Renal pelvis (tissue), 12 donors: ENCODE measurements at places on chromosomes 4 and X. TPM values are rescaled to one million over a fixed set of nuclear protein-coding genes. Genes with fewer than 3 reads are reported as not detected.

Gene MCF2
- polyA plus RNA-seq: 0.99 TPM

- no peak for DNase-seq
Observed at GRCh38 chrX:63961964-63962363, 176.9 kb upstream of the ARHGEF9 start.

- DNase-seq: peak; percentile 84
Observed at GRCh38 chr4:174828845-174829701, at the start of gene GLRA3. TSS of gene GLRA3 (minus strand) at chr4:174829247. CDS start at chr4:174828811, 436 bp downstream.

DNA sequence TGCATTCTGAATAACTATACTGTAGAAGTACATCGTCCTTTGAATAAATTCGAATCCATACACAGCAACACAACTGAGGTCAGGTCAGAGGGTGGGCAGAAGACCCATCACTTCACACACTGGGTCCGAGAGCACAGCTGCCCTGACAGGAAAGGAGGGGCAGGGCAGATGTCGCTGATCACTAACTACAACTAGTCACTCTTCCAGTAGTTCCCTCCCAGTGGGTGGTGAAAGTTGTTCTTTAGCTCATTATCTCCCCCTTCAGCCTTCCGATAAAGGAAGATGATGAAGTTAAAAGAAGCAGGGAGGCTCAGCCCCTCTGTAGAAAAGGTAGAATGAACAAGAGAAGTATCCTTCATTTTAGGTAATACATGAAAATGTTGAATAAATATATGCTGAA lies 278.9 kb downstream of the INPP4B start:
- no peak for DNase-seq

DNA sequence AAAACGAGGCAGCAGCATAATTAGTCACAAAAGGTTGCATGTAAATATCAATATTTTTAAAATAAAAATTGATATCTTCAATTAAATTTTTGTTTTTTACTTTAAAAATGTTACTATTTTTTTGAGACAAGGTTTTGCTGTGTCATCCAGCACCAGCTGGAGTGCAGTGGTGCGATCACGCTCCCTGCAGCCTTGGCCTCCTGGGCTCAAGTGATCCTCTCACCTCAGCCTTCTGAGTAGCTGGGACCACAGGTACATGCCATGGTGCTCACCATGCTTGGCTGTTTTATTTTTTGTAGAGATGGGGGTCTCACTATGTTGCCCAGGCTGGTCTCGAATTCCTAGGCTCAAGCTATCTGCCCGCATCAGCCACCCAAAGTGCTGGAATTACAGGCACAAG lies 96.8 kb upstream of the FRAS1 start:
- DNase-seq: no peak

GRCh38 chr4:94519925-94520789 lies 68.4 kb downstream of the PDLIM5 start:
- DNase-seq: no peak

DNA sequence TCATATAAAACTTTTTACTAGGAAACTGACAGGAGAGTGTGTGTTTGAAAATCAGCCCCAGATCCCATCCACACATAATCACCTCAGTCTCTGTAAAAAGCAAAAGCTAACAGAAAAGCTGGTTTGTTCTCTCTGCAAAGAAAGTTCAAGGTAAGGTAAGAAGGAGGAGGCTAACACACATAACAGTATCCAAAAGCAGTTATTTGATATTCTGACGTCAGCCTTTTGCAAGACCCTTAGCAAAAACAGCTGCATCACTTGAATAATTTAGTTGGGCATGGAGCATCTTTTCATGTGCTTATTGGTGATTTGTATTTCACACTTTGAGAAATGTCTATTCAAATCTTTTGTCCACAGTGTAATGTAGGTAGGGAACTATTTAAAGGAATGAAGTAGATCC lies 5.5 kb downstream of the TCEAL9 start:
- DNase-seq: no peak

Gene PDZD4
- 11.7 TPM for polyA plus RNA-seq

GRCh38 chr4:143668930-143669552 lies 31.4 kb downstream of the FREM3 start:
- peak; percentile 10 for DNase-seq

GRCh38 chr4:100977746-100978397 lies 369.5 kb downstream of the PPP3CA start:
- no peak for DNase-seq

Gene GCNA
- 4.0 TPM for polyA plus RNA-seq

DNA sequence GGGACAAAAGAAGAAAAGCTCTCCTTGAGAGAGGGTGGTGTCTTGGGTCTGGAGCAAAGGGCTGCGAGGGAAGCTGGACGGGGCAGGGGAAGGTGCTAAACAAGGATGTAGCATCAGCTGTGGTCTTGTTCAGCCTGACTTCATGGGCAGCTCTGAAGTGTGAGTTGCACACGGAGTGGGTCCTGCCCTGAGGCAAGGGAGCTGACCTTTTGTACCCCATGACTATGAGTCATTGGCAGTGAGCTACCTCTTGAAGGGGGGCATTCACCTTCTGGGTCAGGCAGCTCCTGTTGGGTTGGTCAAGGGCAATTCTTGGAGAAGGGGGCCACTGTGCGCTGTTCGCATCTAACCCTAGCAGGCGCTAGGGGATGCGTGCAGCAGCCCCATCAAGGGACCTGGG lies 151.8 kb downstream of the SMIM20 start:
- no peak for DNase-seq

DNA sequence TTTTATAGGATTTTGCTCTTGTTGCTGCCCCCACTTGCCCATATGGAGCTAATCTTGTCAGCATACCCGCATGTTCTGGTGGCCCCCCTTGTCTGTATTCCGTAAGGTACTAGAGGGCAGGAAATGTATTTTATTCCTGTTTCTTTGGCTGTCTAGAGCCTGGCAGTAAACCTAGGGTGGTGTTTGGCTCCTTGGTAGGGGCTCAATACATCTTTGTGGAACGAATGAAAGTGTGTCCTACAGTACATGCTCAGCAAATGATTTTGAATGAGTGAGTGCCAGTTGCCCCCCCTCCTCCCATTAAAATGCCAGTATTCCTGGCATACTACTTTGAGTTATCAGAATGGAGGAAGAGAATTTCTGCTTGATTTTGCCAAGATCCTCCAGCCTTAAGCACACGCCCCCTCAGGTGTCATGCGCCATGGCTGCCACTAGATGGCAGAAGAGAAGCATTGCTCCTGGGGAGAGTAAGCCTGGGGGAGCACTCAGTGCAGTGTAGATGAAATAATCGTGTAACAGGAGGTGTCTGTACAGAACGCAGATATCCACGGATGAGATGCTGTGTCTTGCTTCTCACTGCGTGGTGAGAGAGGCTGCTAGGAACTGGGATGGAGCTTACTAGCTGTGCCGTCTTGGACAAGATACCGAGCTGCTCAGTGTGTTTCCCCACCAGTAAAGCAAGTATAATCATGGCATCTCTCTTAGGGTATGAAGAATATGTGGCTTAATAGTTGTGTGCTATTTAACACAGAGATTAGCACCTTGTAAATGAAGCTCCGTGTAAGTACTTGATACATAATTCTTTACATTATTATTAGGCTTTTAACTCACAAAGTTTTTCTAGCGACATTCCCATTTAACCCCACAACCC lies 17.2 kb upstream of the RNF212 start:
- DNase-seq: peak; percentile 70

DNA sequence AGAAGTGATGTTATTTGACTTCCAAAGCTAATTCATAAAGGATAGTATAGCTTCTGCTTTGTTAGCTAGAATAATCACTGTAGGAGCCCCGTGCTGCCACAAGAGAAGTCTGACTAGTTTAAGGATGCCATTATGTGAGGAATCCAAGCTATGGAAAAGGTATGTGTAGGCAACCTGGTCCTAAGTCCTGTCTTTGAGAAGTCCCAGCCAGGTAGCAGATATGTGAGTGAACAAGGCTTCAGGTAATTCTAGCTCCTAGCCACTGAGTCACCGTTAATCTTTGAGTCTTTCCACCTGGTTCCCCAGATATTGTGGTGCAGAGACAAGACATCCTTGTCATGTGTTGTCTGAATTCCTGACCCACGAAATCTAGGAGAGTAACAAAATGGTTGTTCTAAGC lies 55.5 kb downstream of the BMP3 start:
- no peak for DNase-seq

- DNase-seq: peak; percentile 19
Observed at GRCh38 chr4:77360451-77360850, 203.4 kb downstream of the CCNG2 start.

DNA sequence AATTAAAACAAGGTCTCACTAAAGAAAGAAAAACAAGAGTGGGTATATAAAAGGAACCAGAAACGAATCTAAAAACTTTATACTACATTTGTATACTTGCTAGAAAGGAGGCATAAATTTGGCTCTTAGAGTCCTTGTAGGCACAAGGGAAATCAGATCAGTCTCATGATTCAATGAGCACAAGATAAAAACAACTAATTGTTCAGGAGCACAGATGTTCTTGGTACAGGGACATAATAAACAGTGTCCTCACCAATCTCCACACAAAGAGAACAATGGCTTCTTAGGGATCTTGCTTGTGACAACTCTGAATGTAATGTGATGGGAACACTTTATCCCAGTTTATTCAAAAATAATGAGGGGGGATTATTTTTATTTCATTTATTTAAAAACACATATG lies 28.3 kb downstream of the TMEM144 start:
- DNase-seq: no peak

GRCh38 chrX:118047446-118048186 lies 69.0 kb downstream of the KLHL13 start:
- no peak for DNase-seq

- DNase-seq: no peak
Observed at GRCh38 chr4:54315561-54316538, 86.8 kb downstream of the PDGFRA start.
